ENCODE measurements at places on chromosomes 16 and 17.

- no peak for DNase-seq
These were observed 44.5 kb downstream of the EFCAB13 start for GRCh38 chr17:47368262-47368661.

GRCh38 chr16:4293822-4294457, 21.1 kb upstream of the TFAP4 start:
- DNase-seq, result peak; percentile 88

GRCh38 chr16:81778861-81779535, at the start of gene PLCG2:
Gene PLCG2 (plus strand): TSS chr16:81779291. CDS start chr16:81785990, 6,699 bp downstream.
- DNase-seq, result peak; percentile 25

- DNase-seq, result peak; percentile 97
These were observed 6.3 kb upstream of the MNT start for GRCh38 chr17:2406903-2407790.

GRCh38 chr17:44828919-44829522, 1.1 kb downstream of the GJC1 start:
- peak; percentile 46 for DNase-seq

GRCh38 chr17:15892731-15893657, 51.9 kb upstream of the ADORA2B start:
- DNase-seq, result peak; percentile 50

DNA sequence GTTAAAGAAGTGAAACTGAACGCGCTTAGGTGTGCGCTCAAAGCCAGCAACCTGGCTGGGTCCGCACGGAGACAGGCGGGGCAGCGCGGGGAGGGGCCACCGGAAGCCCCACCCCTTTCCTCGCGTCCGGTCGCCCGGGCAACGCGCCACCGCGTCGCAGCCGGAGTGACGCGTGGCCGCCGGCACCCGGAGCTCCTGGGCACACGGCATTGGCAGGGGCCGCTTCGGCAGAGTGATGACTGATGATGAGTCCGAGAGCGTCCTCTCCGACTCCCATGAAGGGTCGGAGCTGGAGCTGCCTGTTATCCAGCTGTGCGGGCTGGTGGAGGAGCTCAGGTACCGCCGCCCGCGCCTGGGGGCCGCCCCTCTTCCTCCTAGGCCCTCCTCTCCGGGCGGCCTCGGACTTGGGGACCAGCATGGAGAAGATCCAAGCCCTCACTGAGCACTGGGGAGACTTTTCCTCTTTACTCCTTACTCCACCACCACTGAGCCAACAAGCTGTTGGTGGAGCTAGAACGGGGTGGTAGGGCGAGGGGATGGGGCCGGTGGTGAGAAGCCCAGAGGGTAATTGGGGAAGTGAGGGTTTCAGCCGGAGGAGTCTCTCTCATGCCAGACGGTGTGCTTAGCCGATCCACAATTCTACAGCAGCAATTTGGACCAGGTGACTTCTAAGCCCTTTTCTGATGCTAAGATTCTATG, 44.9 kb downstream of the PRSS54 start:
- DNase-seq, result peak; percentile 82

DNA sequence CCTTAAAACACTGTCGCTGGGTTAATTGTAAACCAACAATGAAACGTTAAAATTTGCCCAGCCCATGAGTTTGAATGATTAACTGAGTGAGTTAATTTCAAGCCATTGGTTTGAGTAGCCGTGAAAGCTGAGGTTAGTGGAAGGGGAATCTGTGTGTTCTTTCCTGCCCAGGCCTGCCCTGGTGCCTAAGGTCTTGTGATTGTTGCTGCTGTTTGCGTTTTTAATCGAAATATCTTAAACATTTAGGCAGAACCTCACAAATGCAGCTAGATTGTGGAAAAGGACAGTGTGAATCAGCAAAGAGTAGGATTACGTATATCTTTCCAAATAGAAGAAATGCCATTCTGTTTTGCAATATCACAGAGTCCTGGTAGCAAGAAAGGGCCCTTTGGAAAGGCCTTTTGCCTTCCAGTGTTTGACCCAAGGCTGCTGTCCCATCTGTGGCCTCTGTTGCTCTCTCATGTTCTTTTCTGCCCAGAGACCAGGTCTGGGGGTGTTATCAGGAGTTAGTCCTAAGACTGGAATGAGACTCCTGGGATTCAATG, 113.8 kb downstream of the MSI2 start:
- peak; percentile 88 for DNase-seq

DNA sequence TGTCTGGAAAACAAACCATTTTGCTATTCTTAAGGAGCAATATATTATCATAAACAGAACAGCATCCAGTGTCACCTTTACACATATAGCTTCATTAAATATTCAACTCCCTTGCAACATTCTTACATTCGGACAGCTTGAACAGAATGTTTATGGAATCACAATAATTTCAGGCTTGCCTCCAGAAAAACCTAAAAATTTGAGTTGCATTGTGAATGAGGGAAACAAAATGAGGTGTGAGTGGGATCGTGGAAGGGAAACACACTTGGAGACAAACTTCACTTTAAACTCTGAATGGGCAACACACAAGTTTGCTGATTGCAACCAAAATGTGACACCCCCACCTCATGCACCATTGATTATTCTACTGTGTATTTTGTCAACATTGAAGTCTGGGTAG, 51.4 kb downstream of the TBC1D26 start:
- DNase-seq, result no peak

DNA sequence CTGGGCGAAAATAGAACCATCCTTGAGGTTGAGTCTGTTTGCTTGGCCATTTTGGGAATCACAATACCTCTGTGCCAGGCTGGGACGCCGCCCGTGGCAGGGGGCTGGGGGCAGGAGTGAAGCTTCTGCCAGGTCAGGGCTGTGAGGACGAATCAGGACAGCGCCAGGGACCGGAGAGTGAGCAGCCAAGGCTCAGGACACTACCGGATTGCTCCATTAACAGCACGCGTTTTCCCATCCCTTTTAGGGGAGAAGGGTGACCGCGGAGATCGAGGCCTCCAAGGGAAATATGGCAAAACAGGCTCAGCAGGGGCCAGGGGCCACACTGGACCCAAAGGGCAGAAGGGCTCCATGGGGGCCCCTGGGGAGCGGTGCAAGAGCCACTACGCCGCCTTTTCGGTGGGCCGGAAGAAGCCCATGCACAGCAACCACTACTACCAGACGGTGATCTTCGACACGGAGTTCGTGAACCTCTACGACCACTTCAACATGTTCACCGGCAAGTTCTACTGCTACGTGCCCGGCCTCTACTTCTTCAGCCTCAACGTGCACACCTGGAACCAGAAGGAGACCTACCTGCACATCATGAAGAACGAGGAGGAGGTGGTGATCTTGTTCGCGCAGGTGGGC, 23.4 kb downstream of the C1QTNF1 start:
- DNase-seq, result no peak

GRCh38 chr16:10668322-10669045, 26.2 kb downstream of the TEKT5 start:
- DNase-seq, result no peak

- no peak for DNase-seq
These were observed 88.5 kb upstream of the HNF1B start for GRCh38 chr17:37833237-37833859.

DNA sequence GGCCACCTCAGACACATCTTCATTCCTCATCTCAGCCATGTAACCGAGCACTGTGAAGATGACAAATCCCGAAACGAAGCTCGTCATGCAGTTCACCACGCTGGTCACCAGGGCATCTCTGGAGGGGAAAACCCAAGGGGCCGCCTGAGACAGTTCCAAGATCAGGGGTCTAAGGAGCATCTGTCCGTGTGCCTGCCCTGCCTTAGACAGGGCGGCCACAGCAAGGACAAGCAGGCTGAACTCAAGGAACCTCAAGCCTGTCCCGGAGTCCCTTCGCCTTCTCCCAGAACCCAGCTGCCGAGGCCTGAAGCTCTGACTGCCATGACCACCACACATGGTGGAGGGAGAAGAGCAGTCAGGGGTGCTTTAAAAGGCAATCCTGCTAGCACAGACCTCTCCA, 22.7 kb downstream of the SLC6A4 start:
- DNase-seq, result no peak
